Mesenchymal stem cell (in vitro differentiated cells and primary cell): ENCODE measurements at places on chromosomes 7 and 10.

GRCh38 chr7:80218723-80219122 lies 84.1 kb downstream of the GNAI1 start:
- no peaks in the 10 kb centered on the region for H3K36me3 ChIP-seq
- no peaks in the 10 kb centered on the region for H3K27me3 ChIP-seq
- no peaks in the 10 kb centered on the region for H3K4me1 ChIP-seq

DNA sequence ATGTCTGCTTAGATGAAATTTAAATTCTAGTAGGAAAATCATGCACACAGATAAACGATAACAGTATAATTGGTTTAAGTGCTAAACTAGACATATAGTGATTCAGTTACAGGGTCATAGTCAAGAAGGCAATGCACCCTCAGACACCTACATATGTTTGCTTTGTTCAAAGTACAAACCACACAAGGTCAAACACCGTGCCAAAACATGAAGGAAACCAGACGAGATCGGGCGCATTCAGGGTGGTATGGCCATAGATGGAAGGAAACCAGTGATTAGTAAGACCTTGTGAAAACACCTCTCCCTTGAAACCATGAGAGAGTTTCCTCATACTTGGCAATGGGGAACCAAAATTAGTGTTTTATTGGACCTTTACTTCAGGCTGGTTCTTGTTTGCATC lies 906.9 kb downstream of the PCDH15 start:
- no peak overlapping the region for H3K4me3 ChIP-seq
- no peaks in the 10 kb centered on the region for H3K4me1 ChIP-seq
- H3K27ac ChIP-seq: no peak overlapping the region
- H3K27me3 ChIP-seq: no peaks in the 10 kb centered on the region

GRCh38 chr10:108064746-108065260 lies 900.3 kb upstream of the SORCS1 start:
- H3K4me1 ChIP-seq: no peaks in the 10 kb centered on the region
- H3K4me3 ChIP-seq: no peak overlapping the region
- no peak overlapping the region for H3K27ac ChIP-seq
- no peak for DNase-seq
- H3K27me3 ChIP-seq: no peaks in the 10 kb centered on the region

DNA sequence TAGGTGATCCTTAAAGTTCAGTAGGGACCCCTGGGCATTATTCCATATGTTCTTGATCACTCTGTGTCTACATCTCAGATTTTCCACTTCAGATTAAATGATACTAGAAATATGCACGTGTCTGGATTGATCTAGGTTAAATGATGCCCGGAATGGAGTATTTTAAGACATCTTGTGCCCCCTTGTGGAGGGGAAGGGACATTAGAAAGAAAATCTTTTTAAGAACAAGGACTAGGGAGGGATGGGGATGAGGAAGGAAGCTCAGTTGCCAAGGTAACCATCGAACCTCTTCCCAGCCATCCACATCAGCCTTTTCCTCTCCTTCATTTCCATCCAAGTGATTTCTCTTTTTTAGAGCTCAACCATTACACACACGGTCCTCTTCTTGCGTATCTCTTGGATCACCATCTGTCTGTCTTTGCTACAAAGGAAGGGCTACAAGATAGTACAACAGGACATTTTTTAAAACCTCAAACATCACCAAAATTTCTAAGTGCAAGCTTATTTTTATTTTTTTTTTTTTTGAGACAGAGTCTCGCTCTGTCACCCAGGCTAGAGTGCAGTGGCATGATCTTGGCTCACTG lies 40.5 kb downstream of the PRSS2 start:
- no peaks in the 10 kb centered on the region for H3K4me1 ChIP-seq
- H3K4me3 ChIP-seq: no peak overlapping the region
- H3K36me3 ChIP-seq: no peaks in the 10 kb centered on the region
- peak; percentile 64 for DNase-seq
- H3K27ac ChIP-seq: no peak overlapping the region
- H3K27me3 ChIP-seq: peaks cover 62% of the 10 kb centered on the region

- H3K27ac ChIP-seq: no peak overlapping the region
- DNase-seq: no peak
These were observed 85.8 kb upstream of the LRRC18 start for GRCh38 chr10:49025347-49025983.

DNA sequence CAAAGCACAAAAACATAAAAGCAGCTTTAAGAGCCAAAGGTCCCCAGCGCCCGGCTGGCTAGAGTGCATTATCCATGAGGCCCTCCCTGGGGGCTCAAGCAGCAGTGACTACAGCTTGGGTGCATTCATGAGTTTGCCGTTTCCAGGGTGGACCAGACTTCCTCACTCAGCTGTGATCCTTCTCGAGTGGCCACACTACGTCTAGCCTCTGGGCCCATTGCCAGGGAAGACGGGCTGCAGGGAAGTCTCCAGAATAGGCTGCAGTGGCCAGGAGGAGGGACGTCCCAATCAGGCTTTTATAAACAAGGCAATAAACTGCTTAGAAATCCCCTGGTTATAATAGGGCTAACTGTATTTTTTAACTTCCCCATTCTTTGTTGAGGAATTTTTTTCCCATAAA lies 89.4 kb upstream of the C1QL3 start:
- no peaks in the 10 kb centered on the region for H3K27me3 ChIP-seq
- H3K4me1 ChIP-seq: no peaks in the 10 kb centered on the region
- no peak overlapping the region for H3K4me3 ChIP-seq
- no peak overlapping the region for H3K27ac ChIP-seq
- peak; percentile 17 for DNase-seq
- H3K36me3 ChIP-seq: no peaks in the 10 kb centered on the region

DNA sequence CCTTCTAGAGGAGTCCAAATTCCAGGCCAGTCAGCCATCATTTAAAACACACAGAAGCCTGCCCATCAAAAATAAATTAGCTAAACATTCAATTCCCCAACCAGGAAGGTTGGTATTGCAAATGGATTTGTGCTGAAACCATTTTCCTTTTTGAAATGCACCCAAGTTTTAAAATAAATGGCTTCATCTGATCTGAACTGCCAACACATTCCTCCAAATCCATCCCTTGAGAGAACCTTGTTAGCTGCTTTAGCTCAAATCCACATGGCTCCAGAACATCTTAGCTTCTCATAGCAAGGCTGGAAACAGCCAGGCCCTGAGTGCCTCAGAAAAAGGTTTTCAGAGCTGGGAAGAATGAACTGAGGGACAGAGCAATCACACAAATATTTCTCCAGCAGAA lies 306.3 kb downstream of the FZD1 start:
- no peak for DNase-seq
- no peaks in the 10 kb centered on the region for H3K27me3 ChIP-seq
- H3K36me3 ChIP-seq: no peaks in the 10 kb centered on the region
- H3K4me3 ChIP-seq: no peak overlapping the region
- H3K4me1 ChIP-seq: no peaks in the 10 kb centered on the region
- no peak overlapping the region for H3K27ac ChIP-seq

DNA sequence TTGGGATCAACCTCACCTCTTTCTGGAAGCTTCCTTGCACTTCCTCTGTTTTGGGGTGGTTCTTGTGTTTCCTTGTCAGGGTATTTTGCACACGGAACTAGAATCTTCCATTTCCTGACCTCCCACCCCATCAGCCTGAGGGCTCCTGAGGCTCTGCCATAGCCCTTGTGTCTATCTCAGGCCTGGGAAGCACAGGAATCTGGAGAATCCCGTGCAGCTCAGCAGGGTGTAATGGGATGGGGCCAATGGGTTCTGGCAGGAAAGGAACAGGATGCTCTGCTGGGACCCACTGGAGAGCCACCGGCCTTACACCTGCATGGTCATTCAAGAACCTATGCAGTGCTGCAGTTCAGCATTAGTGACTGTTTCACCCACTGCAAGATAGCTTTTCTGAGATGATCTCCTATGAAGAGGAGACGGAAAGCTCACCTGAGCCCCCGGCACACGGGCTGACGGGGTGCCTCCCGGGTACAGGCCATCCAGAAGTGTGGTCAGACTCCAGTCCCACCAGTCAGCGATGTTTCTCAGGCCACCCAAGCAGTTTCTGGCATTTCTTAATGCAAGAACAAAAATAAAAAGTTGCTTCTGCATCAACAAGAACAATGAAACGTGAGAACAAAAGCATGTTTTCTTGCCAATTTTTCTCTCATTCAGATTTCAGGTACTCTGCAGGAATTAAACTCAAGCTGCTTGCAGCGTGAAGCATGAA lies 133.2 kb downstream of the PKD1L1 start:
- H3K4me3 ChIP-seq: no peak overlapping the region
- DNase-seq: no peak
- H3K27ac ChIP-seq: no peak overlapping the region

DNA sequence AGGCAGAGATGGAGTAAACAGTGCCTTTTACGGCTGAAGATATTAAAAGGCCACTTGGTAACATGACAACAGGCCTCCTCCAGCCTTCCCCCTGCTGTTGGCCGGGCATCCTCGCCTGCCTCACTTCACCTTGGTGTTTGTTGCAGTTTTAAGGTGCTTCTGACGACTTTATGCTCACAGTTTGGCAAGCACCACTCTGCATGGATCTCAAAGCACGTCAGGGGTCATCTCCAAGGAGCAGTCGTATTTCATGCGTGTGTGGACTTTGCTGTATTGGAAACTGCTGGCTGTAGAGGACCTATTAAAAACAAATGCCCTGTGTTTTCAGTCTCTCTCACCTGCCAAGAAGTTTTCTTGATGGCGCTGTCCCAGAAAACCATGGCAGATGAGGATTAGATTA lies 483.1 kb downstream of the RPS24 start:
- no peak overlapping the region for H3K4me3 ChIP-seq
- no peaks in the 10 kb centered on the region for H3K36me3 ChIP-seq
- H3K4me1 ChIP-seq: peaks cover 1% of the 10 kb centered on the region
- no peak overlapping the region for H3K27ac ChIP-seq
- no peaks in the 10 kb centered on the region for H3K27me3 ChIP-seq
- no peak for DNase-seq

- no peak for DNase-seq
- H3K27me3 ChIP-seq: no peaks in the 10 kb centered on the region
- no peak overlapping the region for H3K4me3 ChIP-seq
- H3K4me1 ChIP-seq: peaks cover 3% of the 10 kb centered on the region
- no peak overlapping the region for H3K27ac ChIP-seq
- peaks cover 78% of the 10 kb centered on the region for H3K36me3 ChIP-seq
These were observed 8.3 kb downstream of the CALU start for GRCh38 chr7:128747327-128748079.

DNA sequence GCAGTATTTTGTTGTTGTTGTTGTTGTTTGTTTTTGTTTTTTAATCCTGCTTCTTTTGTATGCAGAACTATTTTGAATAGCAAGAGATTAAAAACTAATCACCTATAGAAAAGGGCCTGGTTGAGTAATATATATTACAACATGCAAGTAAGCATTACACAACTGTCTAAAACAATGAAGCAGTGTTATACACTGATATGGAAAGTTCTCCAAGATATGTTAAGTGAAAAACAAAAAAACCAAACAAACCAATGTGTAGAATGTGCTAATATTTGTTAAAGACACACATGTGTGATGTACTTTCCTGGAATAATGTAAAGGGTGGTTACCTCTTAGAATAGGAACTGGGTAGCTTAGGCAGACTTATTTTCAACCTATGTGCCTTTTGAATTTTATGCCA lies 117.4 kb downstream of the ZNF365 start:
- H3K27ac ChIP-seq: no peak overlapping the region
- H3K27me3 ChIP-seq: no peaks in the 10 kb centered on the region
- no peak overlapping the region for H3K4me3 ChIP-seq
- no peak for DNase-seq
- H3K4me1 ChIP-seq: no peaks in the 10 kb centered on the region

DNA sequence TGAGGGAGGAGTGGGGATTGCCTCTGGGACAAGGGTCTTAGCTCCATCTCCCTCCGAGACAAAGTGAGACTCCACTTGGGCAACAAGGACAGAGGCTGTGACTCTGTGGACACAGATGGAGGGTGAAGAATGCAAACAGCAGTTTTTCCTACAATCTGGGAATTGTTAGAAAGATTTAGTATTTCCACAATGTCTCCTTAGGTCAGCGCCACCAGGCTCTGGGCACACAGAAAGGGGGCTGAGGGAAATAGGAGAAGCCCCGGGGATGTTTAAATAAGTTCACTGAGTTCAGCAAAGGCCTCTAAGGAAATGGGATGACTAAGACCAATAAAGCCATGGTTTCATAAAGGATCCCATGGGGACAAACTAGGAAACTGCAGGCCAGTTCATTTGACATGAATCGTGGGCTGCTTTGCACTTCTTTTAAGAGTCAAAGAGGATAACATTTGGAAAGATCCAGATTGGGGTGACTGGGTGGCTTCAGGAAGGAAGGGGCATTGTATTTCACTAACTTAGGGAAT lies 219.8 kb upstream of the GLI3 start:
- peak; percentile 11 for DNase-seq
- H3K36me3 ChIP-seq: no peaks in the 10 kb centered on the region
- no peak overlapping the region for H3K27ac ChIP-seq
- H3K27me3 ChIP-seq: peaks cover 33% of the 10 kb centered on the region

DNA sequence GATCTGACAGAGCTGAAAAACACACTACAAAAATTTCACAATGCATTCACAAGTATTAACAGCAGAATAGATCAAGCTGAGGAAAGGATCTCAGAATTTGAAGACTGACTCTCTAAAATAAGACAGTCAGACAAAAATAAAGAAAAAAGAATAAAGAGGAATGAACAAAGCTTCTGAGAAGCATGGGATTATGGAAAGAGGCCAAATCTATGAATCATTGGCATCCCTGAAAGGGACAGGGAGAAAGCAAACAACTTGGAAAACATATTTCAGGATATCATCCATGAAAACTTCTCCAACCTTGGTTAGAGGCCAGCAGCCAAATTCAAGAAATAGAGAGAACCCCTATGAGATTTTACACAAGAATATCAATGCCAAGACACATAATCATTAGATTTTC lies 804.8 kb upstream of the IGFBP3 start:
- H3K4me1 ChIP-seq: peaks cover 1% of the 10 kb centered on the region
- H3K4me3 ChIP-seq: no peak overlapping the region
- no peaks in the 10 kb centered on the region for H3K36me3 ChIP-seq
- no peak overlapping the region for H3K27ac ChIP-seq
- DNase-seq: no peak

DNA sequence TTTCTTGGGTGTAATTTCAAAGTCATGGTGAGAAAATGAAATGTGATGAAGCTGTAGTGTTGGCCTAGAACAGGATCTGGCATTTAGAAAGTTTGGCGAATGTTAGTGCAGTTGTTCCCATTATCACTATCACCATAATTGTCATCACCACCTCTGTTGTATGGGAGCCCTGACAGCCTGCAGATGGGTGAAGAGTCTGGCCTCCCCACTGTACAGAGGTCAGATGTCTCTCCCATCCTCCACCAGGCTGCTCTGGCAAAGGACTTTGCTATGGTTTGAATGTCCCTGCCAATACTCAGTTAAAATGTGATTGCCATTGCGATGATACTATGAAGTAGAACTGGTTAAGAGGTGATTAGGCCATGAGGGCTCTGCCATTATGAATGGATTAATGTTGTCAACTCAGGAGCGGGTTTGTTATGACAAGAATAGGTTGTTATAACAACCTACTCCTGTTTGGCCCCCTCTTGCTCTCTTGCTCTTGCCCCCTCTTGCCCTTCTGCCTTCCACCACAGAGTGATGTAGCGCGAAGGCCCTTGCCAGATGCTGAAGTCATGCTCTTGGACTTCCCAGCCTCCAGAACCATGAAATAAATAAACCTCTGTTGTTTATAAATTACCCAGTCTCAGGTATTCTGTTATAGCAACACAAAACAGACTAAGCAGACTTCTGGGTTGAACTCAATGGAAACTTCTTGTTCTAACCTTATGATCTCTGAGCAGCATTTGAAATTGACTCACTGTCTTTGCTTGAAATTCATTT lies 90.0 kb downstream of the GRK5 start:
- H3K27ac ChIP-seq: no peak overlapping the region
- peaks cover 10% of the 10 kb centered on the region for H3K36me3 ChIP-seq
- DNase-seq: peak; percentile 91
- peaks cover 6% of the 10 kb centered on the region for H3K4me1 ChIP-seq
- H3K27me3 ChIP-seq: no peaks in the 10 kb centered on the region
